ENCODE measurements at places on chromosomes 2 and 18.

DNA sequence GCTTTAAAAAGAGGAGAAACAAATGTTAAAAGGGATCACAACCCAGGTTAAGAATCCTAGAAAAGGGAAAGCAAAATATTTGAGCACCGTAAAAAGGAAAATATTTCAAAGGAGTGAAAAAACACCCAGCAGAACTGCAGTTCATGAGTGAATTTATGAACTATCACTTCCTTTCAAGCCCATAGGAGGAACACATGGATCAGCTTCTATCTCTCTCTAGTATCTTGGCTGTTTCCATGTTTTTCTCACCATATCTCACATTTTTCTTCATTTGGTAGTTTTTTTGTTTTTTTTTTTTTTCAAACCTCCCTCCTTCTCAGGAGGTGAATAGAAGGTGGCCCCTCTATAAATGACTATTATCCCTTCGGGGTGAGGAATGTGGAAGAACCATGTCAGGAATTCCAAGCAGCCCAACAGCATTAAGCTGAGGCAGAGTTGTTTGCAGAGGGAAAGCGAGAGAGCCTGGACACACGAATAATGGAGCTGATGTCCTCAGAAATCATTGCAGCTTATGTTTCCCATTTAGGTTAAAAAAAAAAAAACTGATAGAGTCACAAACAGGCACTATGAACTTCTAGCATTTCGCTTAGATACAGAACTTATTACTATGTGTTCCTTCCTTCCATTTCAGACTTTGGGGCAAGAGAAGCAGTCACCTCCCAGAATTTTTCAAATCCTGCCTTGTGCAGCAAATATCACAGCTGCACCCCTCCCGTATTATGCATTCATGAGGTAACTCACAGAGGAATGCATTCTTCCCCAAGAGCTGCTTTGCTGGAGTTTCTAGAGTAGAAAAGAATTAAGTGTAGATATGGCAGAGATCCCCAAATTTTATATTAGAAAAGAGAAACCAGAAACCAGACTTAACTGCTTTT lies 315.6 kb downstream of the IRS1 start:
- no peak for DNase-seq

DNA sequence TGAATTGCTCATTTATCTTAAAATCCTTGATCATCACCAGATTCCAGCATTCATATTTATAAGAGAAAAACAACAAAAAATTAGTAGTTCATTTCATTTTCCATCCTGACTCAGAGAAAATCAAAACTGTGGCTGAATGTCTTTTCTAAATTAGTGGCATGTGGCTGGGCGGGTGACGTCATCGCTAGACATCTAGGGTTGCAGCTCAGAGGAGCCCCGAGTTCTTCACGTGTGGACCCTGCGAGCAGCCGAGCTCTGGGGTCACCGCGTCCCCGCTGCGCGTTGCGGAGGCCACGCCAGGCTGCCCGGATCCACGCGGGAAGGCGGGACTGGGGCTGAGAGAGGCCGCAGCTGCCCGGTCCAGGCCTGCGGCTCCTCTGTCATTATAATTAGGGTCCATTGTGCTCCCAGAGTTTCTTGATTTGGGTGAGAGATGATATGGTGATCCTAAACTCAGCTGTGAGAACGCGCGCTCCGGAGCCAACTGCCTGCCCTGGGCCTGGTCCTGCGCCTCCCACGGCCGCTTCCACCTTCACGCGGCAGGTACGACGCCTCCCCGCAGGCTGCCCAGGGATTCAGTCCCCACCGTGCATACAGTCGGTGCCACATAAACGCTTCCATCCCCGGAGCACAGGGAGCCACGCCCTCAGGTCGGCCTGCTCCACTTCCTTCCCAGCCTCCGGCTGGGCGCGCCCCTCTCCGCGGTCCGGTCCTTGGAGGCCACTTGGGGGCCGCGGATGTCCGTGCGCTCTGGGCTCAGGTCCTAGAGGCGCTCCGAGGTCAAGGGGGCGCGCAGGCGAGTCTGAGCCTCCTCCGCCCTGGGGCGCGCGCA lies 56.5 kb downstream of the TMEM18 start:
- DNase-seq, result no peak

DNA sequence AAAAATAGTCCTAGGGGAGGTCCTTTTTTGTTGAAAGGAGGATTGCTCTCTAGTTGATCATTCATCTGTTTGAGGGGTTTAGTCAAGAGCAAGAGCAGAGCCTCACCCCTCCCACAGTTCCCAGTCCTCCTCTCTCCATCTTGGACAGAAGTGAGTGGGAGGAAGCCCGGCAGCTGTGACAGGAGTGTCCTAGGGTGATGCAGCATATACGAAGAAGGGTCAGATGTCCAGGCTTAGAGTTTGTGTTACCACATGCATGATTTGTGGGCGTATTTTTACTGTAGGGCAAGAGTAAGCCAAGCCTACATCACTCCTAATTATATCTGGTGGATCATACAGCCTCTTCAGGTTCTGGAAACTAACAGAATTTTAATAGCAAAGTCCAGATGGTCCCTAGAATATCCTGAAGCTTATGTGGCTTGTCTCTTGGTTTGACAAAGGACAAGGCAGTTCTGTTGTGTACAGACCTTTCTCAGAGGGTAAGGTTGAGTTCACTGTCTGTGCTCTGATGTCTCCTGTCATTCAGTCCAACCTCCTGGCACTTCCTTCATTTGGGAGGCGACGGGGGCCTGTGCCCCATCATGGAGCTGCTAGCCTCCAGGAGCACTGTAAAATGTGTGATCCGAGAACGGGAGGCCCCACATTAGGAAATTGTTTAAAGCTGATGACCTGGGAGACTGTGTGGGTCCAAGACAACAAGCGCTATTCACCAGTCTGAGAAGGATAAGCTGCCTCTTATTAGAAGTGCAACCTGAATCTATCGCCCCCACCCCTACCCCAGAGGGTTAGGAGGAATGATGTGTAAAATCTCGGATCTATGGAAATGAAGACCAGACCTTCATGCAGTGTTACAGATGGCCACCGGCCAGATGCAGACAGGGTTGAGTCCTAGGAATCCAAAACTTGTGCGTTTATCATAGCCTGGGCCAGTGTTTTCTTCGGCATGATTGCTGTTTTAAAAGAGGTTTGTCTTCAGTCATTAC lies 6.9 kb downstream of the CEP68 start:
- no peak for DNase-seq

DNA sequence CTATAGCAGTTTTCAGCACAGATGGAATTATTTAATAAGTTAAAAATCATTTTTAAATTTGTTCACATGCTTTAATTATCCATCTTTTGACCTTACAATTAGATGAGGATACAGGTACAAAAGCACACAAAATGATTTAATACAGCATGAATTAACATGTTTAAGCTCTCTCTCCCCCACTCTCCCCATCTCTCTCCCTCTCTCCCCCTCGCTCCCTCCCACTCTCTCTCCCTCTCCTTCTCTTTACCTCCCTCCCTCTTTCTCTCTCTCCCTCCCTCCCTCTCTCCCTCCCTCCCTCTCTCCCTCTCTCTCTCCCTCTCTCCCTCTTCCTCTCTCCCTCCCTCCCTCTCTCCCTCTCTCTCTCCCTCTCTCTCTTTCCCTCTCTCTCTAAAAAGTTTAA lies 7.6 kb downstream of the NBAS start:
- DNase-seq, result no peak

Measured in activated T-helper 1 cell treated with anti-CD3 and anti-CD28 coated beads, Interleukin-2, amount 50 U/mL, for 16 hours (primary cell).